ENCODE measurements at places on chromosomes 11 and 22.
A peak's percentile ranks its signal among the peaks of the same experiment; 100 is the strongest.

GRCh38 chr22:35305525-35306070, 5.9 kb downstream of the TOM1 start:
- DNase-seq = no peak

DNA sequence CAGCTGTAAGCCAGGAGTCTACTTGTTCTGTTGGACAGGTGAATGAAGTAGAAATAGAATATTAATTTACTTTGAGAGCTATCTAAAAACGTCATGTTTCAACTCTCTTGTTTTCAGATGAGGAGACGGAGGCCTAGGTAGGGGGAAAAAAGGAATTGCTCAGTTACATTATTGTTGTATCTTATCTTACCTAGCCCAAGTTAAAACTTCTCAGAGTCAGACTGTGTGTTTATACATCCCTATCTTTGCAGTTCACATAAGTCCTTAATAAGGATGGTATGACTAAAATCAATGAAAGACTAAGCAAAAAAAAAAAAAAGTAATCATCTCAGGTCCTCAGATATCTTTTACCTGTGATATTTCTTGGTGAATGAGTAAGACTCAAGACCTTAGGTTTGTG, 62.8 kb downstream of the TEAD1 start:
- no peak for DNase-seq

DNA sequence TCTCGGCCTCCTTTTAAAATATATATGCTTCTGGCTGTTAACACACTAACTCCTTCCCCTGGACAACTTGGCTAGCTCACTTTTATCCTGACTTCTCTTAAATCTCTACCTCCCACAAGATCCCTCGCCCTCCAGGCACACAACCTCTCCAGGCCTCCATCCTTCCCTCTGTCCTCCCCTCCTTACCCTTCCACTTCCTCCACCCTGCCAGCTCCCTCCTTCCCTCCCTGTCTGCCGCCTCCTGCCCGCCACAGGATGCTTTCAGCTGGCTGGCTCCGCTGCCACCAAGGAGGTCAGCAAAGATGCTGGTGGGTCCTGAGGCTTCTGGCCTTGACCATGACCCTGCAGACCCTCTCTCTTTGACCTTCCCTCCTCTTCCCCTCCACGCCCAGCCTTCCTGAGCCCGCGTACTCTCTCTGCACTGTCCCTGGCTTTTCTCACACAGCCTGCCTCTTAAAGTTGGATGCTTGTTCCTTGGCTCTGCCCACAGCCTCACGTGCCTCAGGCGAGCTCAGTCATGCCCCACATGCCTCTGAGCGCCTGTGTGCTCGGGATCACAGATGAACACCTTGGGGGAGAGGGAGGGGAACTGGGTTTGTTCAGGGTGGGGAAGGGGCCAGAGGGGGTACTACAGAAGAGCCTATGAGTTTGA, 6.7 kb downstream of the NFAM1 start:
- no peak for DNase-seq

DNA sequence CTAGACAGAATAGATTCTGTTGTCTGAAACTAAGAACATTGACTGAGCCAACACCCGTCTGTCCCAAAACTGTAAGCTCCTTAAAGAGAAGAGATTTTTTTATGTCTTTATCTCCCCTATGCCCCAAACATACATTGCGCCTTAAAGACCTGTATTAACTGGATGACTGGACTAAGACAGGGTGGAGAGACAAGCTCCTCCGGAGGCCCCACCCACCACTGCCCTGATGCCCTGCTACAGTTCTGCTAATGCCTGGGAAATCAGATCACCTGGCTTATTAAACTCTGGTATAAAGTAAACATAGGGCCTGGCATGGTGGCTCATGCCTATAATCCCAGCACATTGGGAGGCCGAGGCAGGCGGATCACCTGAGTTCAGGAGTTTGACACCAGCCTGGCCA, 203.7 kb downstream of the TENM4 start:
- no peak for DNase-seq

DNA sequence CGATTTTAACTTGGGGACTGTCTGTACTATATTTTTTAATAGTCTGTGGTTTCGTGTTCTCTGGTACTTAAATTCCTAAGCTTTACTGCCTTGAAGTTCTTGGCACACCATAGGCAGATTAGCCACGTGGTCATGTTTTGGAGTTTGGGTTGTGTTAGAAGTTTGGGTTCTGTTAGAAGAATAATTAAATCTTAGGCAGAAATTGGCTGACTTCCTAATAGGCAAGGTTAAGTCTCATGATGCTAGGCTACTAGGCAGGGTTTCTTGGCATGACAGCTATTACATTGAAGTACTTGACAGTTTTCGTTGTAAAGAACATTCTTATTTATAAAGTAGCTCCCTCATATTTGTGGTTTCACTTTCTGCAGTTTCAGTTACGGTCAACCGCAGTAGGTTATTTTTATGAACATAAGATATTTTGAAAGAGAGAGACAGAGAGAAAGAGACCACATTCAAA, 30.0 kb upstream of the MMP7 start:
- DNase-seq = peak; percentile 42

DNA sequence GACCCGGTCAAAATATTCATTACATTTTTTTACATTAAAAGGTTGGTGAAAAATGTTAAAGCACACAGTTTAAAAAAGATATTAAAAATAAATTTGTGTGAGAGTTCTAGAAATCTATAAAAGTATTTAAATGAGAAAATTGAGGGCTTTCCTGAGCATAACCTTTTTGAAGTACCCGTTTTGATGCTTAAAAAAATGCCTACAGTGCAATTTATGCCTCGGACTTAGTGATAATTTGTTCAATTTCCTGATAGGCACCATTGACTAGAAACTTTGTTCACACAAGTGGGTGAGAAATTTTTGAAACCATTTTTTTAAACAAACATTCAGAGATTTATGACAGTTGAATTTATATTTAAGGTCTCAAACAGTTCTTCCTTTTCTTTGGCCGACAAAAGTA, 29.7 kb upstream of the B3GAT1 start:
- DNase-seq = no peak

GRCh38 chr11:79461144-79461543, 20.3 kb upstream of the TENM4 start:
- DNase-seq = no peak

- no peak for DNase-seq
These were observed 42.5 kb downstream of the IGLL5 start for GRCh38 chr22:22930222-22930497.

DNA sequence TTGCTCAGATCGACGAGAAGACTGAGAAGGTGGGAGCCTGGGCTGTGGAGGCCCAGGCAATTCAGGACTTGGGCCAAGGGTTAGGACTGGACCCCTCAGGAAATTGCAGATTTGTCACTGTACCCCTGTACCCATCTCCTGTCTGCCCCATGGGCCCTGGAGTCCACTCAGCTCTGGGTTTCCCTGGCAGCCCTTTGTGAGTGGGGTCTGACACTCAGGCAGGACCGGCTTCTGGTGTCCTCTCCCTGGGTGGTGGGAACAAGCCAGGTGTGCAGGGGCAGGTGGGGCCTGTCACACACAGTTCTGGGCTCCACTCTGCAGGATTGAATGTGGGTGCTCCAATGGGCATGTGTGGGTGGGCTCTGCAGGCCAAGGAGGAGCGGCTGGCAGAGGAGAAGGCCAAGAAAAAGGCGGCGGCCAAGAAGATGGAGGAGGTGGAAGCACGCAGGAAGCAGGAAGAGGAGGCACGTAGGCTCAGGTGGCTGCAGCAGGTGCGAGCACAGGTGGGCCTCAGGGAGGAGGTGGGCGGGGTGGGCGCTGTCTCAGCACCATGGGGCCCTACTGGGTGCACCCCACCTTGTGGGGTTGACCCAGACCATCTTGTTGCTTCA, 21.6 kb downstream of the INCENP start:
- no peak for DNase-seq

DNA sequence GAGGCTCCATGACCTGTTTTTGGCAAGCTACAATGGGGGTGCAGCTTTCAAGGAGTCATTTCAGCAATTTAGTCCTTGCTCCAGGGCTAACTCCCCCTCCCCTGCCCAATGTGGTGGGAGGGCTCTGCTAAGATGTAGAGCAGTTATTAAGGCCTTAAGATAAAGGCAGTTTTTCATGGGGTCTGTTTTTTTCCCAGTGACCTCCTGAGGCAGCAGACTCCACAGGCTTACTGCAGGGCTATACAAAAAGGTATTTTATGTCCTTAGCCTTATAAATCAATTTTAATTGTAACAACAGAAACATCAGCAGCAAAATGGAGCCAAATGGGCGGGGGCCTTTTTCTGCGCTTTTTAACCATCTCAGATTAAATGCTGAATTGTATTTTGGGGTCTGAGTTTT, 192.3 kb downstream of the KIRREL3 start:
- DNase-seq = no peak

DNA sequence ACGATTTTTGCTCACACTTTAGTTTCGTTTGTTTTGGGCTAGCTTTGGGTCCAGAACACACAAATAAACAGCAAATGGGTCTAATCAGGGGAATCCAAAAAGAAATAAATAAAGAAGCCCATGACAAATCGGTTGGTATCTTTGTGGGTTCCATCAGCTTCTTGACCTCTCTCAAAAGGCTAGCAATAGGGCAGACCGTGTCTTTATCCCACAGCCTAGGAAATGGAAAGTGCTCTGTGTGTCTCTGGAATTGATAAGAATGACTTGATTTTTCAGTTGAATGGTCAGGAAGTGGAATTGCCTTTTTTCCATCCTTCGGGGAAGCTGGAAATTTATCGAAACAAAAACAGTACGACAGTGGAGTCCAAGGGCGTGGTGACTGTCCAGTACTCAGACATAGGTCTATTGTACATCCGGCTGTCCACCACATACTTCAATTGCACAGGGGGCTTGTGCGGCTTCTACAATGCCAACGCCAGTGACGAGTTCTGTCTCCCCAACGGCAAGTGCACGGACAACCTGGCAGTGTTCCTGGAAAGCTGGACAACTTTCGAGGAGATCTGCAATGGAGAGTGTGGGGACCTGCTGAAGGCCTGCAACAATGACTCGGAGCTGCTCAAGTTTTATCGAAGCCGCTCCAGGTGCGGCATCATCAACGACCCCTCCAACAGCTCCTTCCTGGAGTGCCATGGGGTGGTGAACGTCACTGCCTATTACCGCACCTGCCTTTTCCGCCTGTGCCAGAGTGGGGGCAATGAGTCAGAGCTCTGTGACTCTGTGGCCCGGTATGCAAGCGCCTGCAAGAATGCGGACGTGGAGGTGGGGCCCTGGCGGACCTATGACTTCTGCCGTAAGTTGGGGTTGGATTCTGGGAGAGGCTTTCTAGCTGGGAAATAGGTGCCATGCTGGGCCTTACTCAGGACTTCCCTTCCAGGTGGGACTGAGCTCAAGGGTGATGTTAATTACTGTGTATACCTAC, 28.6 kb downstream of the TECTA start:
- no peak for DNase-seq

- peak; percentile 64 for DNase-seq
These were observed 11.3 kb upstream of the CXCR5 start for GRCh38 chr11:118872403-118872821.

DNA sequence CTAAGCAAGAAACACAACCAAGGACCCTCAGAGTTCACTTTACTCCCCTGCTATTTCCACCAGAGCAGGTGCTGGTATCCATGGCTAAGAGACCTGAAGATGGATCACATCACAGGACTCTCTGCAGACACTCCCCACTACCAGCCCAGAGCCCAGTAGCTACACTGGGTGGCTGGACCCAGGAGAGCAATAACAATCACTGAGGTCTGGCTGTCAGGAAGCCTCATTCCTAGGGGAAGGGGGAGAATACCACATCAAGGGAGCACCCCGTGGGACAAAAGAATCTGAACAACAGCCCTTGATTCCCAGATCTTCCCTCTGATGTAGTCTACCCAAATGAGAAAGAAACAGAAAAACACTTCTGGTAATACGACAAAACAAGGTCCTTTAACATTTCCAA, 9.0 kb upstream of the MMP7 start:
- DNase-seq = no peak

DNA sequence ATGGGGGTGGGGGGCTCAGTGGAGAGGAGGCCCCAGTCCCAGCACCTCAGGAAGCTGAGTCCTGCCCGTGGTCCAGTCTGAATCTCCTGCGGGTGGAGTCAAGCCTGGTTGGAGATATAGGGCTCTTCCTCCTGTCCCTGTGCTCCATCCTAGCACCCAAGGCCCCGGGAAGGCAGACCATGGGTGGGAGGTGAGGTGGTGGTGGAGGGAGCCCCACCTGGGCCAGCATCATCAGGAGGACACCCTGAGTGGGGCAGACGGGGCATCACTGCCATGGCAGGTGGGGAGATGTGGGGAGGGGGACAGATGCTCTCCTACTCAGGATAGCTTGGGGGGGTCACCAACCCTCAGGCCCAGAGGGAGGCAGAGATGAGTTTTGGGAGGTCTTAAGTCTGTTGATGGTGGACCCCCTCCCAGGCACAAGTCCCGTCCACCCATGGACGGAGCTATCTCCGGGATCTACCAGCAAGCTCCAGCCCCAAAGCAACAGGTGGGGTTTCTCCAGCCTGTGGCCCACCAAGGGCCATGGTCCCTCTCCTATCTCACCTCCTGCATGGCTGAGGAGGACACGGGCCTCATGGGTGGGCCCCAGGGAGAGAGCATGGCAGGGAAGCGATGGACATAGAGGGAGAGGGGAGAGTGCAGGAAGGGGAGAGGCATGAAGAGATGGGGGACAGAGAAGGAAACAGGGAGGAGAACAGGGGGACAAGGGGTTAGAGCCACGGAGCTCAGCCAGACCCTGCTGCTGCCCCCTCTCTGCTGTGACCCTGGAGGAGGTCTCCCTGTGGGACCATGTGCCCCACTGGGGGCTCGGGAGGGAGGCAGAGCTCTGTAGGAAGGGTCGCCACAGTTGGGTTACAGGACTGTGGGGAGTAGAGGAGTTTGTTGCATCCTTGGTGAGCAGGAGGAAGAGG, 1.3 kb downstream of the MRGPRE start:
- no peak for DNase-seq

DNA sequence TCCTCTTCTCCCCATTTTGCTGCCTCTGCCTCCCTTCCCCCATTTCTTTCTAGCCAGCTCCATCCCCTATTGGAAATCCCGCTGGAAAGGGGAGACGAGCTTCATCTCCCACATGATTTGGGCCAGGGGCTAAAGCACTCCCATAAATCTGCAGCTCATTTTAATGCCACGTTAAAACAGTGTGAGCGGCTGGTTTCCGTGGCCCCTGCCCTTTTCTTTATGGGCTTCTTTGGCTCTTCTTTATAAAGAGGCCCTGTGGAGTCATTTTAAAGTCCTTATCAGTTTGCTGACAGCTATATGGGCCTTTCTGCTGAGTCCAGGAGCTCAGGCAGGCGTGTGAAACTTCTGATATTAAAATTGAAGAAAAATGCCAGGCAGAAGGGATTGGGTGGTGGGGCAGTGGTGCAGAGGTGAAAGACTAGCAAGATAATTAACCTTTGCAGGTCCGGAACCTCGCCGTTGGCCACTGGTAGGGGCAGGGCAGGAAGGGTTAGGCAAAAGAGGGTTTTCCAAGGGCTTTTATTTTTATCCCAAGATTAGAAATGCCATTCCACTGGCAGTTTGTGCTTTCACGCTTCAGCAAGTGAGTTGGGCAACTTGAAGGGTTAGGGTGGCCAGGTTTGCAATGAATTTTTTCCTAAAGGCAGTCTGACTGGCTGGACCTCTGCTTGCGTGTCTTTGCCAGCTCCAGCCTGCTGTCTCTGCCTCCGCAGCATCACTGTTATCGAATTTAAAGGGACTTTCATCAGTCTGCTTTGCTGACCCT, 44.3 kb downstream of the EXT2 start:
- DNase-seq = no peak

All from CD4-positive, alpha-beta T cell treated with Interleukin-2 at 100 ng/mL for 4 hours (primary cell).